ENCODE measurements at places on chromosomes 6 and 20.

GRCh38 chr6:14149739-14150130 lies 32.2 kb downstream of the CD83 start:
- DNase-seq = no peak

- peak; percentile 52 for DNase-seq
Measured at GRCh38 chr20:38167851-38168760, 3.0 kb upstream of the TGM2 start.

DNA sequence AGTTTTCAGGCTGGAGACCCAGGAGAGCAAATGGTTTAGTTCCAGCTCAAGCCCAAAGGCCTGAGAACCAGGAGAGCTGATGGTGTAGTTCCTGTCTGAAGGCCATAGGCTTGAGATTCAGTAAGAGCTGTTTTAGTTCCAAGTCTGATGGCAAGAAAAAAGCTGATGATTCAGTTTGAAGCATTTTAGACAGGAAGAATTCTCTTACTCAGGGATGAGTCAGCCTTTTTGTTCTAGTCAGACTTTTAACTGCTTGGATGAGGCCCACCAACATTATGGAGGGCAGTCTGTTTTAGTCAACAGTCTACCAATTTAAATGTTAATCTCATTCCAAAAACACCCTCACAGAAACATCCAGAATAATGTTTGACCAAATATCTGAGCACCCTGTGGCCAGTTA lies 2.5 kb downstream of the ZSCAN26 start:
- peak; percentile 60 for DNase-seq

- no peak for DNase-seq
Measured at GRCh38 chr6:147757291-147757690, 248.8 kb downstream of the SAMD5 start.

DNA sequence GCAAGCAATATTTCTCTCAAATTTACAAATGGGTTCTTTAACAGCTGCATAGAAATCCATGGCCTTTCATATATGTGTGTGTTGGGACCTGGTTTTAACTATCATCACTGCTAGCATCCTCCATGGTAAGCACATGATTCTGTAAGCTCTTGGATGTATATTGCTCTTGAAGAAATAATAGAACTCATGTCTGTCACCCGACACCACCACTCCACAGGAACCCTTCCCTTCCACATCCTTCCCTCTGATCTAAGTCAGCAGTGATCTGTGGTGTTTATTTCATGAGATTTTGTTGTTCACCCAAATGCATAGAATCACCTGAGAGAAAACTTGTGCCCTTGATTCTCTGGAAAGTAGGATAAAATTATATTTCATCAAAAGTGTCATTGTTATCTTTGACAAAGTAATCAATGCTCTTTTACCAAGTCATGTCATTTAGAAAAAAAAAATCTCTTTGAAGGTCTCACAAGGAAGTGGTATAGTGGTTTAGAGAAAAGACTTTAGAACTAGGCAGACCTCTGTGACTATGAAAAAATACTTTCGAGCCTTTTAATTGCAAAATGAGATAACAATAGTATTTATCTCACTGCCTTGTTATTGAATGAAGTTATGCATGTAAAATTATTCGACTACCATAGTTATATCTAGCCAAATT lies 649.8 kb upstream of the SLC35B3 start:
- DNase-seq = no peak

DNA sequence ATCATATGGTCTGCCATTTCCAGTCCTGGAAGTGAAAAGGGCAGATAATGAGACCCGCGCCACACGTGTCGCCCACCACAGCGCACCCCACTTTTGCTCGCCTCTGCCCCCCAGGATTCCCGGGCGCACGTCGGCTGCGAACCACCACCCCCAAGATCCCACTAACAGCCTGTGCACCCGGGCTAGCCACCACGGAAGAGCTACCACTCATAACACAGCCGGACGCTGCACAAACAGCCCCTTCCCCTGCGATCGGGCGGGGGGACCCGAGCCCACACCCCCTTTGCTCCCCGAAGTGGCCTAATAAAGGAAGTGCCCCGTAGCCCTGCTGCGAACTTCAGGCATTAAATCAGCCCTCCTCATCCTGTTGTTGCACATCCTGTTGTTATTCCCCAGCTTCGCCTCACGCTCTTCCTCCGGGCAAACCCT lies 506 bp downstream of the CITED2 start:
- no peak for DNase-seq

DNA sequence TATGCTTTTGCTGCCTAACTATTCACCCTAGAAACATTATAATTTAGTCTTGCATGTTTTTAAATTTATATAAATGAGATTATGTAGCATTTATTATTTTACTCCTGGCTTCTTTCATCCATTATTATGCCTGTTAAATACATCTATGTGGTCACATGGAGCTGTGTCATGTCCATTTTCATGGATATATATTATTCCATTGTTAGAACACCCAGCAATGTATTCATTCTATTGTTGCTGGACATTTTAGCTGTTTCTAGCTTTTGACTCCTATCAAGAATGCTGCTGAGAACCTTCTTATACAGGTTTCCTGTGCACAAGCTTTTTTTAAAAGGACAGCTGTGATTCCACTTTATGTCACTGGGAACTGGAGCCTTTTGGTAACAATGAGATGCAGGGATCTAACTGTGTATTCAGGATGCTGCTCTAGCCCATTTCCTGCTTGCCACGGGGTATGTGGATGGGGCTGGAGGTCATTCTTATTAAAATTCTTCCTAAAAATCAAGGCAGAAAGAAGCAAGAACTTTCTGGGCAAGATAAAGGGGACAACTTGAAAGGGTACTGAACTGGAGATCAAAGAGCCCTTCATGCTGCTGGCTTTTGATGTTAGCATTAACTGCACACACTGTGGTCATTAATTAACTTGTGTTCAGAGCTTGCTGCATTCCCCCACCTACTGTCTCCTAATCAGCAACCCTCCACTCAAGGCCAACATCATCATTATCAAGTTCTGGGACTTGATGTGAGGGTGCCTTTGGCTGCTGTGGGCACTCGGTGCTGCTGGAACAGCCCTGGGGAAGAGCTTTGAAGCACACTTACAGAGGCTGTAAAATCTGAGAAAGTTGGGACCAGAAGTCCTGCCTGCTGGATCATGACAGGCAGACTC lies 96.6 kb upstream of the AKIRIN2 start:
- no peak for DNase-seq

GRCh38 chr6:43972913-43973300 lies 154.3 kb downstream of the MRPL14 start:
- DNase-seq = no peak

GRCh38 chr6:87237804-87238203 lies 82.4 kb downstream of the ZNF292 start:
- DNase-seq = peak; percentile 64

GRCh38 chr20:33915726-33916331 lies 77.9 kb upstream of the RALY start:
- DNase-seq = peak; percentile 63

DNA sequence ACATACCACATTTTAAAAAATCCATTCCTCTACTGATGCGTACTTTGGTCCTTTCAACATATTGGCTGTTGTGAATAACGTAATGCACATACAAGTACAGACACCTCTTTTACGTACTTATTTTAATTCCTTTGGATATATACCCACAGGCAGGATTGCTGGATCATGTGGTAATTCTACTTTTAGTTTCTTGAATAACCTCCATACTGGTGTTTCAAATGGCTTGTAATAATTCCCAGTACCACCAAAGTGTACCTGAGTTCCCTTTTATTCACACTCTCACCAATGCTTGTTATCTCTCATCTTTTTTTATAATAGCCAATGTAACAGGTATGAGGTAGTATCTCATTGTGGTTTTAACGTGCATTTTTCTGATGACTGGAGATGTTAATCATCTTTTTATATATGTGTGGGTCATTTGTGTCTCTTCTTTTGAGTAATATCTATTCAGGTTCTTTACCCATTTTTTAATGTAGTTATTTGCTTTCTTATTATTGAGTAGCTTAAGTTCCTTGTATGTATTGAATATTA lies 191.9 kb downstream of the ADGB start:
- DNase-seq = no peak

DNA sequence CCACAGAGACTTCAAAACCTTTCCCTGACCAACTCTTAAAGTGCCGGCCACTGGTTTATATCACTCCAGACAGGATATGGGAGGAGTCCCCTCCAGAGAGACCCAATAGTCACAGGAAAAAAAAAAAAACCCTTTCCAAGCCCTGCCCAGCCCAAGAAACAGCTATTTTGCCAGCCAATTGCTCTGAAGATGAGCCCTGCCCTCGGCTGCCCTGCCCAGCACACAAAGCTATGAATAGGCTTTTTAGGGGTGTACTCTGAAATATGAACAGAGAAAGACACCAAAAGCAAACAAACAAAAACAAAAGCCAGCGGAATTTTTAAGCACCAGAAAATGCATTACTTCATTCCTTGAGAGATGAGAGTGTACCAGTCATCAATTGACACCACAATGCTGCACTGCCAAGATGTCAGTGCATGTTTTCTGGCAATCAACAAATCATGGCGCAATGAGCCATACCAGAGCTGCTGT lies 275.1 kb downstream of the C6orf118 start:
- DNase-seq = no peak

DNA sequence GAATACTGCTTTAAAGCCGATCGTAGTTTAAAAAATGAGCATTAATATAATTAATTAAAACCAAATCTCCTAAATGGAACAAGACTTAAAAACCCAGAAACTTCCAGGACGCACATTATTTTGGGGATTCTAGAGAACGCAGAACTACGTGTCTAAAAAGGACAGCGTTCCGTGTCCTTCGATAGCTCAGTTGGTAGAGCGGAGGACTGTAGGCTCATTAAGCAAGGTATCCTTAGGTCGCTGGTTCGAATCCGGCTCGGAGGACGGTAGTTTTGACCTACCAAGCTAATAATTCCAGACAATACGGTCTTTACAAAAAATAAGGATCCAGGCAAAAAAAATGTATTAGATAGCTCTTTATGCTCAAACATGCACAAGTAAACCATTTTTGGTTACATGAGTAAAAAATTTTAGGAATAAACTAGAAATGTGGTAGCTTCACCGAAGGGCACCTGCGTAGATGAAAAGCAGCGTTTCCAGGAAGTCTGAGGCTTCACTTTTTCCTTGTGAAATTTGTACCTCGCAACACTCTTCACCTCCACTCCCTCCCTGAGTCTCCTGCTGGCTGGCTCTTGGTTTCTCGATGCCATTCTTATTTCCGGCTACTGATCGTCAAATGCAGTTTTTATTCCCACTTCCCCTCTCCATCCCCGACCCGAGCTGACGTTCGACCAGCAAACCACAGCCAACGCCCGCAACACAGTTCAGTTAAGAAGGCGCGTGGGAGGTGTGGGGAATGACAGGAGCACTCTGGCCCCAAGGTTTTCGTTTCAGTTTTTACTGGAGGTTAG lies 19.6 kb upstream of the ABT1 start:
- DNase-seq = peak; percentile 88

DNA sequence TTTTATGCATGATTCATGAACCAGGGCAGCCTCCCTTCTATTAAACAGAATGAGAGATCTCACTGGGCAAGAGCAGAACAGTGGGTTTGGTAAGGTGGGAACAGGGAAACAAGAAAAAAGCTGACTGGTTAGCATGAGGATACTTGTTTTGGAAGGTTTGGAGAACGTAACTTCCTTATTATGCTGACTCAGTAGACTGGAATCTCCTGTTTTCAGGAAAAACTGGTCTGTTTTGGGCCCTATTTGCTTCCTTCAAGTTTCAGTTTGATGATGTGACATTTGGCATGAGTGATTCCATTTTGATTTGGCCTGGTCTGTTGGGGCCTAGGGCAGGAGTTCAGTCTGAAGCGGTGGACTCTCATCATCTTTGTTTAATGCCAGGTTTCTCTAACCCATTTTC lies 172.0 kb downstream of the MYLK4 start:
- DNase-seq = no peak

- peak; percentile 86 for DNase-seq
Measured at GRCh38 chr6:29553268-29554057, 6.1 kb downstream of the UBD start.

DNA sequence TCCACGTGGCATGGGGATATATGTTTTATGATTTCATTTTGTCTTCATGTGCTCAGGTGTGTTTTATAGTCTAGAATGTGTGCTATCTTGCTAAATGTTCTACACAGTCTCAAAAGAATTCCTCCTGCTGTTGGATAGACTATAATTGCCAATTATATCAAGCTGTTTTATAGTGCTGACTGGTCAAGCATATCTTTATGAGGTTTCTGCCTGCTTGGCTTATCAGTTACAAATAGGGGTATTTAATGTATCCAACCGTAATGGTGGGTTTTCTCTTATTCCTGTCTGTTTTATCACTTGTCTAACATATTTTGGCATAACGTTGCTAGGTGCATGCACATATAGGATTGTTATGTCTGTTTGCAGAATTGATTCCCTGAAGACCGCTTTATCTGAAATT lies 201.3 kb downstream of the EYS start:
- DNase-seq = no peak

DNA sequence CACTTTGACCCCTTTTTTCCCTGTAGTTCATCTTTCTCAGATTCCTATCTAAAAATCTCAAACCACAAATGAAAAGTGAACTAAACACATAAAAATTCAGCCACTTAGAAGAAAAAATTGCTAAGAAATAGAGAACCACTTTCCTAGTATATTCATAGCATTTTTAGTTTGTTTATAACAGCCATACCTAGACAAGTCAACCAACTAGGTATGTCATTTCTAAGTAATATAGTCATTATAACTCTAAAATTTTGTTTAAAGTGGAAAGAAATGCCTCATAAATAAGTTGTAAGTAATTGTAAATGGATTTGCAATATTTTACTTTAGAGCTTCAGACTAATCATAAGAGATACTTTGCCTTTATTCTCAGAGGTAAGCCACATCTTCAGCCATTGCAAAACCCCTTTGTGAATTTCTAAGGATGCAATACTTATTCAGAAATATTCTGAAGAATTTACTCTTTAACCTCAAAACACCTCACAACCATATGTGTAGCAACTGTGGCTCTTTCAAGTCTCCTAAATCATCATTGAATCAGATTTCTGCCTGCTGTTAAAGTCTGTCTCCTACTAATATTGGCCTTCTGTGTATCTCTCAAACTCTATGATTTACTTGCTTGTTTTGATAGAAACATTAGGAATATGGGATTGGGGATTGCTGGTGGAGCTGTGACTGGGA lies 6.9 kb upstream of the SUMO4 start:
- DNase-seq = no peak

GRCh38 chr6:37551867-37552266 lies 52.2 kb upstream of the CCDC167 start:
- no peak for DNase-seq

DNA sequence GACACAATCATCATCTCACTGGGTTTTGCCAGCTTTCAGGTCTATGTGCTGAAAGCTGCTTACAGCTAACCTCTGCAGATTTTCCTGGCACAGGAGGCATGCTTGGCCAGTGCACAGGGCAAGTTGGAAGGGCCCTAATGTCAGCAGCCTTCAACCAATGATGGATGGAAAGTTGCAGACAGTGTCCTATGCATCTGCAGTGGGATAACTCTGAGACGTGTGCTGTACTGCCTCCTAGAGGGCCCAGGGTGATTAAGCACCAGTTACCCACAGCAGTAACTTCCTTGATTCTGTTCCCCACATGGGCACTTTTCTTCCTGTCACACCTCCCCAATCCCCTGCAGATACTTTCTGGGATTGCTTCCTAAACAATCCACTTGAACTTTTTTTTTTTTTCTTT lies 38.6 kb downstream of the OVOL2 start:
- peak; percentile 67 for DNase-seq

GRCh38 chr6:163162007-163162873 lies 252.3 kb upstream of the QKI start:
- DNase-seq = no peak
